ENCODE measurements at places on chromosomes 16 and 17.
A peak's percentile ranks its signal among the peaks of the same experiment; 100 is the strongest.

DNA sequence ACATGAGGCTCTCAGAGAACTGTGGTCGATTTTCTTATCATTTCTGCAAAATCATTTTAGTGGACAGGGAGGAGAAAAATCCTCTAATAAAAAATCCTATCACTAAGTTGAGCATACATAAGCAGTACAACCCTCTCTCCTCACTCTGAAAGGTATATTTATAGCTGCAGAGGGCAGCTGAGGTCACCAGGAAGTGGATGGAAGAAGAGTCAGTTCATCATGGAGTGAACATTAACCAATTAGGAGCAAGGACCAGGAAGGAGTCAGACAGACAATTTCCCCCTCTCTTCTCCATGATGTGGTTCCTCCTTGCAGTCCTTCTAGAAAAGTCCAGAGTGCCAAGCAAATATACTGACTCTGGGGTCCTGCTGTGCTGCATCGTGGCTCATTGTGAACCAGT lies 253.7 kb downstream of the TOX3 start:
- DNase-seq, result no peak

GRCh38 chr17:79800325-79801155 lies 3.7 kb upstream of the CBX8 start:
- DNase-seq, result no peak

DNA sequence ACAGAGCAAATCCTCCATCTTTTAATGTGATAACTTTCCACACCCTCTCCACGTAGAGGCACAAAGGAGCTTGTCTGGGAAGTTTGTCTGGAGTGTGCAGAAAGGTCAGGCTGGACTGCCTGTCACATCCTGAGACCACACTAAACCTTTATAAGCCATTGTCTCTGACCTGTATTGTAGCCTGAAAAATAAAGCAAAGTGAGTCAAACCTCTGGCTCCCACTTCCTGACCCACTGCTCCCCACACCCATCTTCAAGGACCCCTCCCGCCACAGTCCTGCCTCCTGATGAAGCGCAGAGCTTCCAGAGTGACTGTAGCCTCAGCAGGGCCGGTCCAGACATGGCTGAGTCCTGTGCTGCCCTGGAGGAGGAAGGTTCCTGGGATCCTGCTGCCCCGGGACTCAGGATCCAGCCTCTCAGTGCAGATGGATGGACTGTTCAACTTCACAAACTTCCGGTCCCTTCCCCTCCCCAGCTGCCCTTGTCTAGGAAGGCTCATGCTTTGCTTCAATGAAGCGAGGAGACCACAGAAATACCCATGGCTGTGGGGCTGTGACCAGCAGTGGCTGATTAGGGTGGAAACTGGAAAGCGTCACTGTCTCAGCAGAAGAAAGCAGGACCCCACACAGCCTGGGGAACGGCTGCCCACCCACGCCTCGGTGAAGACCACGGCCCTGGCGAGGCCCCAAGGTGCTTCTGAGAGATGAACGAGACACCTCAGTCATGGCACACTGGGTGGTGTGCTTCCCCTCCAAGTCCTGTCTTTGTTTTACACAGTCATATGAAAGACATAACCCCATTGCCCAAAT lies 30.9 kb upstream of the CLEC18B start:
- no peak for DNase-seq

DNA sequence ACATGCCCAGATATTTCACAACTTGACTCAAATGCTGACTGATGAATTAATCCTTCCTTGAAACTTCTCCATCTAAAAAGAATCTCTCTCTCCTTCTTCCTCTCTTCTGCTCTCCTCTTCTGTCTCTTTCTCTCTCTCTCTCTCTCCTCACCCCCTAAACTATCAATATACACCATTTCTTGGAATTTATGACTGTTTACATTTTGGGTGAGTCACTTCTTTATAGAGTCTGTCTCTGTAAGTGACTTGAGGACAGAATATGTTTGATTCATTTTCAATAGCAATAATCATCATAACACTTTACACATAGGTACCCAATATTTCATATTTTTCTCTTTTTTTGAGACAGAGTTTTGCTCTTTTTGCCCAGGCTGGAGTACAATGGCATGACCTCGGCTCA lies 15.3 kb downstream of the OR3A1 start:
- DNase-seq, result no peak

GRCh38 chr16:76583466-76583865 lies 306.3 kb downstream of the CNTNAP4 start:
- DNase-seq, result peak; percentile 72

- no peak for DNase-seq
Measured at GRCh38 chr17:48055531-48056245, 7.5 kb downstream of the NFE2L1 start.

DNA sequence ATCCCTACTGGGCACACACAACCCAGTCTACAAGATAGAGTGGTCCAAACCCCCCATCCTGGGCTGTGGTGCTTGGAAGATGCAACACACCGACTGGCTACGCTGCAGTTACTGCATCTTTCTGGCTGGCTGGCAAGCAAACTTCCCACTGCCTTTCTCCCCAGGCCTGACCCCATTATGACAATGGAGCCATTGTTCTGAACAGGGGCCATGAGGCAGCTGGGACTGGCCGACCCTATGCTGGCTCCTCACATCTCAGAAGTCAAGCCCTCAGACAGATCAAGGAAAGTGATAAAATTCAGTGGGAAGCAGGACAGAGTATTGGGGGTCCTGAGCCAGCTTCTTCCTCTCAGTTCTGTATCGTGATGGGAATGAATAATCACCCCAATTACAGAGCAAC lies 364.1 kb upstream of the ASIC2 start:
- no peak for DNase-seq

DNA sequence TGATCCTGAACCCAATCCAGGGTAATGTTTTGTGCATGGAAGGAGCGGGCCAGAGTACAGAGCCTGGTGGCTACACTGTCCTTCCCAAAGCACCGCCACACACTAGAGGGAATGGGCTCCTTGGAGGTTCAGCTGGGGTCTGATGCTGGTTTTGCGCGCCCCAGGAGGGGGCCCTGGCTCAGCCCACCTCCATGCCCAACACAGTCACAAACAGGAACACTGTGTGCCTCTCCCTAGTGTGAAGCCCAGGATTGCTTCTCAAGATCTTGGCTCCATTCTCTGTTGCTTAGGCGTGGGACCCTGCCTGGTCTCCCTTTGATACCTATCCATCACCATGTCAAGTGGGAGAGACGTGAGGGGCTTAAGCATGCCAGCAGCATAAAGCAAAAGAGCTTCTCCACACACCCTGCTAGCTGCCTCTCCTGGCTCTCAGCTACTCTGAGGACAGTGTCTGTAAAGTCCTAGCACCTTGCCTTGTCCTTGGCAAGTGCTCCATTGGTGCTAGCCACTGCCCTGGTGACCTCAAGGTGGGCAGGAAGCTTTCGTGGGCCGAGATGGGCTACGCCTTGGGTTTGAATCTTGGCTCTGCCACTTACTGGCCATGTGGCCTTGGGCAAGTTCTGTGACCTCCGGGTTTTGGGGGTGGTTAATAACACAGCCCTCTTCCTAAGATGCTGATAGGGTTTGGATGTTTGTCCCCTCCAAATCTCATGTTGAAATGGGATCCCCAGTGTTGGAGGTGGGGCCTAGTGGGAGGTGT lies 122.2 kb downstream of the C16orf78 start:
- DNase-seq, result no peak

DNA sequence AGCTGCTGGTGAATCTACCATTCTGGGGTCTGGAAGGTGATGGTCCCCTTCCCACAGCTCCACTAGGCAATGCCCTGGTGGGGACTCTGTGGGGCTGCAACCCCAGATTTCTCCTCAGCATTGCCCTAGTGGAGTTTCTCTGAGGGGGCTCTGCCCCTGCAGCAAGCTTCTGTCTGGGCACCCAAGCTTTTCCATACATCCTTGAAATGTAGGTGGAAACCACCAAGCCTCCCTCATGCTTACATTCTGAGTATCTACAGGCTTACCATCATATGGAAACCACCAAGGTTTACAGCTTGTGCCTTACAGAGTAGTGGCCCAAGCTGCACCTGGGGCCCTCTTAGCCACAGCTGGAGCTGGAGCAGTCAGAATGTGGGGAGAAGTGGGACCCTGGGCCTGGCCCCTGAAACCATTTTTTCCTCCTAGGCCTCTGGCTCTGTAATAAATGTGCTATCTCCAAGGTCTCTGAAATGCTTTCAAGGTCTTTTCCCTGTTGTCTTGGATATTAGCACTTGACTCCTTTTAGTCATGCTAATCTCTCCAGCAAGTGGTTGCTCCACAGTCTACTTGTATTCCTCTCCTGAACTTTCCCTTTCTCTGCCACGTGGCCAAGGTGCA lies 19.6 kb upstream of the DLX3 start:
- DNase-seq, result peak; percentile 8

Data from stomach (tissue), 19 donors.